ENCODE measurements at places on chromosomes 1 and 21. TPM values are rescaled to one million over a fixed set of nuclear protein-coding genes. Genes with fewer than 3 reads are reported as not detected.

- DNase-seq, result no peak
Measured at GRCh38 chr1:237961754-237962153, 71.0 kb upstream of the ZP4 start.

Gene GCSAML
- total RNA-seq, result not detected

GRCh38 chr1:163230827-163231226, 28.1 kb upstream of the RGS5 start:
- DNase-seq, result no peak

Gene SLC30A1
- 25.9 TPM for total RNA-seq

- DNase-seq, result no peak
Measured at GRCh38 chr1:1337793-1338147, 6.7 kb downstream of the TAS1R3 start.

GRCh38 chr1:24385160-24385940, 28.2 kb downstream of the STPG1 start:
- peak; percentile 21 for DNase-seq

Gene DCDC2B
- not detected for total RNA-seq

DNA sequence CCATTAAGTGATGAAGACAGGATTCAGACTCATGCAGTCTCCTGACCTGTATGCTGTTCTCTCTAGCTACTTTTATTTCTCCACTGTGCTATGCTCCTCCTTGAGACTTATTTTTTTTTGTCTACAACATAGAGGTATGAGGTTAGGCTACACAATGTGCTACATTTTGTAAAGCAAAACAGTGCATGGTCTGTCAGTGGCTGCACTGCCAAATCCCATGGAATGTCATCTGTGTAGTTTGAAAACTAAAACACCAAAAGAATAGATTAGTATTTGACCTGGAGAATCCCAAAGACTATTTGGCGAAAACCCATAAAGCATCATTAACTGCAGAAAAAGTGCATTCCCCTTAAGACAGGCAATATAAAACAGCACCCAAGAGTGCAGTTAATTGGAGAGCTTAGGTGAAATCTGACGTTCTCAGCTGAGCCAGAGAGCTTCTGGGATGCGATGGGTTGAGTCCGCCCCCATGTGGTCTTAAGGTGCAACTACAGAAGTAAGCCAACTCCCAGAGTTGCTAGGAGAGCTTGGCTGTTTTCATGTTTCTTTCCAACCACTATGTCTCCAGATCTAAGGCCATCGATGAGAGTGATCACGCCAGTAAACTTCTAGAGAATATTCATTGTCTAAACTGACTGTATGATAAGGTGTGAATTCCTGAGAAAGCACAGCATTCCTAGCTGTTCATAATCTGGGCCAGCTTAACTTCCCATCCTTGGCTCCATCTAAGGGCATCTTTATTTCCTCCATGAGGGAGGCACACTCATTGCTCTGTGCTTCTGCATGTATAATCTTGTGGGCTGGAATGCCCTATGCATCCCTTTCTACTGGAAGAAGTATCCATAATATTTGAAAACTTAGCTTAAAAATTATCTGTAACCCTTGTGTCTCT, 20.7 kb upstream of the CYP2J2 start:
- DNase-seq, result peak; percentile 52

DNA sequence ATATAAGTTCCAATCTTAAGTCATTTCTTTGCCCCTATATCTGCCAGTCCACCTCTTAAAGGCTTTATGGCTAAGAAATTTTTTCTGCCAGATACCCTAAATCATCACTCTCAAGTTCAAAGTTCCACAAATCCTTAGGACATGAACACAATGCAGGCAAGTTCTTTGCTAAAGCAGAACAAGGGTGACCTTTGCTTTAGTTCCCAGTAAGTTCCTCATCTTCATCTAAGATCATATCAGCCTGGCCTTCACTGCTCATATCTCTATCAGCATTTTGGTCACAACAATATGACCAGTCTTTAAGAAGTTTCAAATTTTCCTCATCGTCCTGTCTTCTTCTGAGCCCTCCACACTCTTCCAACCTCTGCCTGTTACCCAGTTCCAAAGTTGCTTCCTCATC, 402.2 kb upstream of the RUNX1 start:
- no peak for DNase-seq

GRCh38 chr21:38851101-38851500, 45.4 kb downstream of the ETS2 start:
- no peak for DNase-seq

DNA sequence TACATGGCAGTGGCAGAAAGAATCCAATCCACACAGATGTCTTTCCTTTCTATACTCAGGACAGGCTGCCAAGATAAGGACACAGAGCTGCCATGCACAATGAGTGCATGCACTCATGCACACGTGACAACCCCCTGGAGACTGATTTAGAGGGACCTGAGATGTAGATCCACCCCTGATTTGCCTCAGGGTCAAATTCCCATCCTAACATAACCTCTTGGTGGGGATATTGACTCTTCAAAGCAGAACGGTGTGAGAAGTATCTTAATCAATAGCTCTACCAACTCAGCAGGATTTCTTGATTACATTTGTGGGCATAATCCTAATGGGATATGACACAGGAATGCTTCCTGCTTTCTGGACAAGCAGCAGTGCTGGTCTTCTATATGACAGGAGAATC, 125.2 kb upstream of the DSCAM start:
- no peak for DNase-seq

DNA sequence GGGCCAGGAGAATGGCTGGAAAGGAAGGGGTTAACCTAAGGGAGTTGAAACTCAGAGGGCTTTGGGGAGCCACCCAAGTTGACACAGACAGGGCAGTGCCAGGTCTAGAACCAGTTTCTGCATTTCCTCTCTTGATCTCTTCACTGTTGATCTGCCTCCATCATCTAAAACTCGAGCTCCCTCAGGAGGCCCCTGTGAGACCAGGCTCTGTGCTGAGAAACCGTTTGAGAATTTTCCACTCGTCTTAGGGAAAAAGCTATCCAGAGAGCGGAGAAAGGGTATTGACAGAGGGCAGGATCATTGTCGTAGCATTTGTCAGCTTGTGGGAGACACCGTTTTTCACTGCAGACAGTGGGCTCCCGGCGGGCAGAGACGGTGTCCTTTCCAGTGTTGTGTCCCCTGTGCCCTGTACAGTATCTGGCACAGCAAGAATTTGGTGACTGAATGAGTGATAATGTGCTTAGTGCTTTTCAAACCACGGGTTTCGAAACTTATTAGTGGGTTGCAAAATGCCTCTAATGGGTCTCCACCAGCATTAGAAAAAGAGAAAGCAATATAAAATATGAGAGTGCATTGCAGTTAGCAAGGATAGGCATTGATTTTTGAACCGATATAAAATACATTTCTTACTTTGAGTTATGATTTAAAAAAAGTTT, 31.1 kb downstream of the PROK1 start:
- no peak for DNase-seq

DNA sequence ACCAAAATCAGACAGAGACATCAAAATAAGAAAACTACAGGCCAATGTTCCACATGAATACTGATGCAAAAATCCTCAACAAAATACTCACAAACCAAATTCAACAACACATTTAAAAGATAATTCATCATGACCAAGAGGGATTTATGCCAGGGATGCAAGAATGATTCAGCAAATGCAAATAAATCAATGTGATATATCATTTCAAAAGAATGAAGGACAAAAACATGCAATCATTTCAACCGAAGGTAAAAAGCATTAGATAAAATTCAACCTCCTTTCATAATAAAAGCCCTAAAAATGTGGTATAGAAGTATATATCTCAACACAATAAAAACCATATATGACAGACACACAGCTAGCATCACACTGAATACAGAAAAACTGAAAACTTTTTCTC, 81.5 kb upstream of the LYPLAL1 start:
- DNase-seq, result peak; percentile 43

DNA sequence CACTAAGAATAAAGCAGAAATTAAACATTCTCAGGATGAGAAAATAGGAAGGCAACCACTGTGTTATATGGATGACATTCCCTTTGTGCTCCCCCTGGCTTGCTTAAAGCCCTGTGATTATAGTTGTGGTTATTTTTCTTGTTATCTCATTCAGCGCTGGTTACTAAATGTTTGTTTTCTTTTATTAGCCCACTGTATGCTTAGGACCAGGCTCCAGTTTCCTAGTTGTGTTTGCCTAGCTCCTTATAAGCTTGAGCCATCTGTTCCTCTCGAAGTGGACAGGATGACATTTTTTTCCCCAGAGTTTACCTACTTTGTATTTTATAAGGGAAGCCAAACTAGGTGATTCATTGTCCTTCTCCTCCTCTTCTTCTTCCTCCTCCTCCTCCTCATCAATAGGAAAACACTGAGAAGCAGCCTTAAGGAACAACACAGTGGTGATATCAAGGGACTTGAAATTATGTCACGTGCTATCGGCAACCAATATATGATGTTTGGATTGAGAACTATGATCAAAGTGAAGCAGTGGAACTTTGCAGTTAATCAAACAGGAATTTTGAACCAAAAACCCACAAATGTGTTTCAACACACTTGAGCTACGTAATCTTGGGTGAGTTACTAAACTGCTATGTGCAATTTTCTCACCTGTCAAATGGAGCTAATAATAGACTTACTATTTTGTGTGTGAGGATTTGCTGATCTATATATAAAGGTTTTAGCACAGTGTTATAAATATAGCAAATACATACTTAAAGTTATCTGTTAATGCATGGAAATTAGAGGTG, 35.1 kb upstream of the RGS7 start:
- DNase-seq, result no peak

- DNase-seq, result no peak
Measured at GRCh38 chr1:175174309-175175102, 18.1 kb downstream of the KIAA0040 start.

- DNase-seq, result no peak
Measured at GRCh38 chr21:40235528-40235927, 368.3 kb downstream of the PCP4 start.

GRCh38 chr1:241776911-241777310, 71.1 kb upstream of the EXO1 start:
- DNase-seq, result no peak

DNA sequence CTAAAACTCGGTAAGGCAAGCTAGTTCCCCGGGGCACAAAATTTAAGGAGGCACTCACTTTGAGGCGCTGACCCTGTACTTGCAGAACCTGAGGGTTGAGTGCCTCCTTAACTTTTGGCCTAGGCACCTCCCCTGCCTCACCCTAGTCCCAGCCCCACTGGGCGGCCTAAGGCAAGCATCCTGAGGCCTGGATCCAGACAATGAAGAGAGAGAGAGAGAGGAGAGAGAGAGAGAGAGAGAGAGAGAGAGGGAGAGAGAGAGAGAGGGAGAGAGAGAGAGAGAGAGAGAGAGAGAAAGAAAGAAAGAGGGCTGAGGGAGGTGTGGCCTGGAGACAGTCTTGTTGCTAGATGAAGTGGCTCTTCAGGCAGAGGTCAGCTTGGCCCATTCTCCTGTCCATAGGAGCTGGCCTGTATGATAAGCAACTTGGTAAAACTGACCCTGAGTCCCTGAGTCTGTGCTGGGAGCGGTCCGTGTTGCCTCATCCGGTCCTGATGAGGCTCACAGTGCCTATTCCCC, 7.4 kb upstream of the LRRN2 start:
- DNase-seq, result no peak

Gene GPR89B
- 12.4 TPM for total RNA-seq

Gene ID3
- 690 TPM for total RNA-seq

DNA sequence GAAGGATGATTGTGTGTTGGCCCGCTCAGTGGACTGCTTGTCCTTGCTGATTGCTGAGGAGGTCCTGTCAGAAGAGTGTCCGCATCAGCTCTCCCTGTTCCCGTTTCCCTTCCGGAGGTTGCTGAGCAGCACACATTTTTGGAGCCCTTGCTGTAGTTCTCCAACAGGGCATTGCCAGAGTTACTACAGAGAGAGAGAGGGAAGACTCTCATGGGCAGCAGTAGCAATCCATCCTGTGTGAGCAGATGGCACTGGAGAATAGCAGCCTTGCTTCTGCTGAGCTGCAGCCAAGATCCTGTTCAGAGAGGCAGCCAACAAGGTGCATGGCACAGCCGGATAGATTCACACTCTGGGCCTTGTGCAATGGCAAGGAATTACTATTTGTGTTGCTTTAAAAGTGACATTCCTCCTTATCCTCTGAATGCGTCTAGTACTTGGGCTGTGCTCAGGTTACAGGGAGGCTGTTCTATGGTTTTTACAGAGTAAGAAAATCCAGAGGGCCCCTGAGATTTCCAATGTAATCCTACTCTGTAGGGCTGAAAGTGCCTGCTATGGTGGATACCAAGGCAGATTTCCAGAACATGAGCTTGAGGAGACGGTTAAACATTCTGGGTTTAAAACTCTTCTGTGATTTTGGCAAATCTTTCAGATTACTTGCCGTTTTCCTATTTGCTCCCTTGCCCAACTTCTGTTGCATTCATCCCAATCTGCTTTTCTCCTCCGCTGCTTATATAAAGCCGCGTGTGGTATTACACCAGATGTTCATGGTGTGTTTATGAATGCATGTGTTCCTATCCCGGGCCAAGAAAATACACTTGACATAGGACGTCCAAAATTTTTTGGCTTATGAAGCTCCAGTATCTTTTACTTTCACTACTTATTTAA, 27.4 kb downstream of the AK4 start:
- DNase-seq, result no peak

- no peak for DNase-seq
Measured at GRCh38 chr1:10515976-10516750, 41.4 kb downstream of the PEX14 start.

Gene ADORA1
- 0.68 TPM for total RNA-seq

DNA sequence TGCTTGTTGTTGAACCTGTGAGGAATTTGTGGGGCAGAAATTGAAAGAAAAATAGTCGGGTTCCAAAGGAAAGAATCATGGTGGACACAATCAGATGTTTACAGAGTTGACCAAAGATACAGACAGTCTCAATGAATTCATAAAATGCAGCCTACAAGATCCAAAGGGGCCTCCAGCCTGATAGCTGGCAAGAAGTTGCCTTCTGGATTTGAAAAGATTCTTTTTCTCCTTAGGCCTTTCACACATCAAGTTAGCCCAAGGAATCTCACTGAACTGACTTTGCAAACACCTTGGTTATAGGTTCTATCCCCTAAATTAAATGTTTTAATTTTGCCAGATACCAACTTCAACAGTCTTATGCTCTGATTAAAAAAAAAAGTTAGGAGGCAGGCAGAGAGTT, 21.5 kb downstream of the SLAMF1 start:
- no peak for DNase-seq

GRCh38 chr1:109897259-109897955, 13.2 kb upstream of the CSF1 start:
- no peak for DNase-seq

DNA sequence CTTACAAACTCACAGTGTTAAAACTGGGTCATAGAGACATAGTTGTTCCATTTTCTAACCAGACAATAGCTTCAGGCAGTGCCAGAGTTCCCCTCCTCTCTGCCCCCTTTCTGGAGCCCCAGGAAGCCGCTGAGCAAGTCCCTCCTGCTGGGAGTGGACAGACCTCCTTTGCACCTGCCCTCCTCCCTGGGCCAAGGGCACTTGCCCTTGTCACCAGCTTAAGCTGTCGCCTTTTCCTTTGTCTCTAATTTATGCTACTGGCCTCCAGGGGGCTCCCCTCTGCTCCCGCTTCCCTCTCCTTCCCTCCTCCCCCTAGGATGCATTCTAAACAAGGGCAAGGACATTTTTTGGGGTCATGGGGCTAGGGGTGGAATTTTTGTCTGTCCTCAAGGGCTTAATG, 182.4 kb downstream of the MIS18A start:
- no peak for DNase-seq

Gene SLC25A44
- total RNA-seq, result 22.9 TPM
